Stimulated activated CD4-positive, alpha-beta T cell treated with anti-CD3 and anti-CD28 coated beads, Interleukin-4, amount 100 ng/mL, for 1 hour (primary cell): ENCODE measurements at places on chromosomes 6 and 20.
A peak's percentile ranks its signal among the peaks of the same experiment; 100 is the strongest.

- no peak for DNase-seq
These were observed 32.1 kb upstream of the RAB23 start for GRCh38 chr6:57254055-57254717.

DNA sequence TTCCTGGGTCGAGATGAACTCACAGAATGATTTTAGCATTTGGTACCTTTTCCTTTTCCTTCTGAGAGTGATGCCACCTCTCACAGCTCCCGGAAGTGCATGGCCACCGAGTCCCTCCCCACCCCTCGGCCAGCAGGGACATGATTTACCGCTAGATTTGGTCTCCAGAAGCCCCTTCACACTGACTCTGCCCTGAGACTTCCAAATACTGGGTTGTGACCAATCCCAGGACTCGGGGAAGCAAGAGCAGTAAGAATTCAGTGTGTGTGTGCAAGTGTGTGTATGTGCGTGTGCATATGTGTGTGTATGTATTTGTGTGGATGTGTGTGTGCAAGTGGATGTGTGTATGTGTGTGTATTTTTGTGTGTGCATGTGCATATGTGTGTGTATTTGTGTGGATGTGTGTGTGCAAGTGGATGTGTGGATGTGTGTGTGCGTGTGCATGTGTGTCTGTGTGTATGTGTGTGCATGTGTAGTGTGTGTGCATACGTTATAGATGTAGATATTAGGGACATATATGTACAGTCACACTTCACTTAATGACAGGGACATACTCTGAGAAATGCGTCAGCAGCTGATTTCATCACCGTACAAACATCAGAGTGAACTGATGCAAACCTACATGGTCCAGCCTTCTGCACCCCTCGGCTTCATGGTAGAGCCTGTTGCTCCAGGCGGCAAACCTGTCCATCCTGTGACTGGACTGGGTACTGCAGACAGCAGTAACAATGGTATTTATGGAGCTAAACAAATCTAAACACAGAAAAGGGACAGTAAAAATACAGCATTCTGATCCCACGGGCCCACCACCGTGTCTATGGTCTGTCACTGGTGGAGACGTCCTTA lies 374.5 kb downstream of the TAF4 start:
- DNase-seq: no peak

GRCh38 chr20:2840967-2841531 lies 504 bp downstream of the VPS16 start:
- peak; percentile 33 for DNase-seq

- peak; percentile 95 for DNase-seq
These were observed 6.3 kb upstream of the DHX16 start for GRCh38 chr6:30678964-30679726.

DNA sequence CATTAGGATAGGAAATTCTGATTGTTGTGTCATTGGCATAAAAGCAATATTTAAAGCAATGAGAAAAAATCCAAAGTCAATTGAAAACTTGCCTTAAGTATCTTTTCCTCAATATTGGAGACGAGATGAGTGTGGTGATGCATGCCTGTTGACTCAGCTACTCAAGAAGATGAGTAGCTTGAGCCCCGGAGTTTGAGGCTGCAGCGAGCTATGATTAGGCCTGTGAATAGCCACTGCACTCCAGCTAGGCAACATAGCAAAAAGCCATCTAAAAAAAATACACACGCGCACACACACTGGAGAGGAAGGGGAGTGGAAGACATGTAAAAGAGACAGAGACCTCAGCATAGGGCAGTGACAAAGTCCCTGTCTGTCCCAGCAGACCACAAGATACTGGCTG lies 9.7 kb upstream of the MARCKS start:
- no peak for DNase-seq

- DNase-seq: no peak
These were observed 2.2 kb upstream of the SNPH start for GRCh38 chr20:1263853-1264252.

DNA sequence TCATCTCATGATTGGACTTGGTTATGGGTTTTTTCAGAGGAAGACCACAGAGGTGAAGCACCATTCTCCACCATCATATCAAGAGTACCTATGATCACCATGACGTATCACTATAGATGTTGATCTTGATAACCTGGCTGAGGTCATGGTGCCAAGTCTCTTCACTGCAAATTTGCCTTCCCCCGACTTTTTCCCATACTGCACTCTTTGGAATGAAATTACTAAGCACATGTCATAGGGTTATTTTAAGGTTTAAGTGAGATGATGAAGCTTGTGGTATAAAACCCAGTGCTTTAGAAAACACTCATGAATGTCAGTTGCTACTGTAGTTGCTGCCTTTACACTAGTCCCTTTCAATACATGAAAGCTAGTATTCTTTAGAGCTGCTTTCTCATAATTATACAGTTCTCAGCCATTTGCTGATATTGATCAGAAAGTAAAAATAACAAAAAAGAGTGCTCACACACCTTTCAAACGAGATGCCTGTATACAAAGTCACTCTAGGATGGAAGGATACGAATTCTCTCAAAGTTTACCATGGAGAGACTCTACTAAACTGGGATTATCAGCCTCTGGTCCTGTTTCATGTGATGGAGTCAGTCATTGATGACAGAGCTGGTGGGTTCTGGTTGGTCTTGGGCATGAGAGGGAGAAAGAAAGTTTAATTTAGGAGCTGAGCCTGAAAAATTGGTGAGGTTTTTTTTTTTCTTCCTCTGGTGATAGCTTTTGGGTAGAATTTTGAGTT lies 228.1 kb downstream of the PRL start:
- no peak for DNase-seq
